ENCODE measurements at places on chromosomes 7 and 10.

DNA sequence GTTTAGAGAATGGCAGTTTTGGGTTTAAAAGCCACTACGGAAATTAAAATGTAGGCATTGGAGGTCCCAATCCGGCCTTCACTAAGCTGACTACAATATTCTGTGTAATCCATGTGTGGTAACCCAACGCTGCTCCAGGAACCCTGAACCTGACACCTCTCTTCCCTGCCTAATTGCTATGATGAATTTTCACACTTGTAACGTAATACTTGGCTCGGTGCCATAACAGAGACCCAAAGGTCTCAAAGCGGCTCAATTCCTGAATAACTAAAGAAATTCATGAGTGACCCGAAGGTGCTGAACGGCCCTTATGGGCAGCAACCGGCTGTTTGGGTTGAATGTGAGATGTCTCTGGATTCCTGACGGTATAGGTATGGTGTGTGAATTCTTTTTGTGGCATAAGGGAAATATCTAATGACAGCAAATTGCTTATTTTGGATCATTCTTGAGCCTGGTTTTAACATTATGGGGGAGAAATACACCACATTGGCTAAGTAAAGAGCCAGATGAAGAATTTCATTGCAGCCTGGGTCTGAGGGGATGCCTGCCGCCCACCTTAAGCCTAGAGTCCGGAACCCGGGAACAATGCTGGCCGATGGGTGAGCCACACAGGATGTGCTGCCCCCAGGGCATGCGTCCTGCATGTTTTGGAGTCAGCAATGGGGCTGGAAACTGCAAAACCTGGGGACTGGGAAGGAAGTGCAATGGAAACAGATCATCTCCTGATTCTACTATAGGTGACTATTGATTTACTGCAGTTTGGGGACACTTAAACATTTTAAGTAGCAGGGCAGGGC lies 69.7 kb upstream of the FZD8 start:
- DNase-seq: no peak

DNA sequence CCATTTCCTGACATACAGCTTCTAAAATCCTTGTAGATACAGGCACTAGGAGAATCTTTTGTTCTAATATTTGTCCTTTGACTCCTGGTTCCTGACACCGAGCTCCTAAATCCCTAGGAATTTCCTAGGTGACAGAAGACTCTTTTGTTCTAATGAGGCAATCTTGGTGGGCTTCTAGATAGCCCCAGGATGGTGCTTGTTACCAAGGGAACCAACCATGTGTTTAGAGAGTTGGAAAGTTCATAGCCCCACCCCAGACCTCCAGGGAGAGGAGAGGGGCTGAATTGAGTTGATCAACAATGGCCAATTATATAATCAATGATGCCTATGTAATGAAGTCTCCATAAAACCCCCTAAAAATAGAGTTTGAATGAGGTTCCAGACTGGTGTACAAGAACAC lies 145.1 kb downstream of the JMJD1C start:
- no peak for DNase-seq

GRCh38 chr10:42997849-42998165 lies 79.1 kb upstream of the RET start:
- DNase-seq: no peak

GRCh38 chr7:85424298-85424697 lies 237.4 kb upstream of the SEMA3D start:
- no peak for DNase-seq

DNA sequence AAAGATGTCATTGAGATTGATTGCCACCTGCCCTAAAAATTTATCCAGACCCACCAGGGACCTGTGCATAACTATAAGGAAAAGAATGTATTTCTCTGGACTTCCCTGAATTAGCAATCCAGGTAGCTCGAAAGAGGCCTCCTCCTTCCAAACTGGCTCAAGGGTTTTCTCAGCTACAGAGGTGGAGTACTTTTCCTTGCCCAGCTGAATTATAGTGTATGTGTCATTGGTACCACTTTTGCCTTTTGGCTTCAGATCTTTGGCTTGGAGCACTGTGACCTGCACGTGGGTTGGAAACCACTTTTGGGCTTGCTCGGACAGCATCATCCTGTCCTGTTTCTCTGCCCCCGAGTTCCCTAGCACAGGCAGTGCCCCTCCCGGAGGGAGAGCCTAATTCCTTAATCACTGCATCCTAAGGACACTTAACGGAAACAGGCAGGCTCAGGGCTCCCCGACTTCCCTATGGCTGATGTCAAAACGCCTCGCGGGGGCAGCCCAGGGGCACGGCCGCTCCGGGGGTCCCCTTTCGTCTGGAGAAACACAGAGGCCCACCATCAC lies 825 bp downstream of the RAB11FIP2 start:
- DNase-seq: no peak

- DNase-seq: no peak
Measured at GRCh38 chr10:30763918-30764317, 134.4 kb upstream of the LYZL2 start.

DNA sequence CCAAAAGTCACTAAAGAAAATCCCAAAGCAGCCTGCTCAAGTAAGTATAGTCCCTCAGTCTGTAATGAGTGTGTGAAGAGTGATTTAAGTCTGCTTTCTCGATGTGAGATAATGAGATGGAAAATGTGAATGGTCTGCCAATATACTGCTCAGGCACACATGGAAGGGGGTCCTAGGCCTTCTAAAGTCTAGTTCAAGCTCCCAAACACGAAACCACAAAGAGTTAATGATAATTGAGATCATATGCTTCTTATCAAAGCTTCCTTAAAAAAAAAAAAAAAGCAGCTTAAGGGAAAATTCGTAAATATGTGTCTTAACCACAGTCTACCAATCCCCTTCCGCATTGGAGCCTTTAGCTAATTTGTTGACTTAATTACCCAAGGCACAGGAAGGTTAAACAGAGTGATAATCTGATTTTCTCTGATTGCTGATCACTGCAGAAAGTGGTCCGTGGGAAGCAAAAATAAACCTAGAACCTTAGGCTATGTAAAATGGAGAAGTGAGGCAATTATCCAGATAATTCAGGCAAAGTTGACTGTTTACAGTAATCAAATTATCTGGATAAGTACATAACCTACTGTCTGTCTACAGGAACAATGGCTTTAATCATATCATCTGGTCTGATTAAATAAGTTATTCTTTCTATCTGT lies 172.9 kb downstream of the MBL2 start:
- no peak for DNase-seq

GRCh38 chr7:23542752-23543151 lies 11.0 kb upstream of the TRA2A start:
- DNase-seq: no peak

GRCh38 chr7:12222889-12223579 lies 11.9 kb downstream of the TMEM106B start:
- no peak for DNase-seq

- no peak for DNase-seq
Measured at GRCh38 chr7:131249003-131249402, 78.7 kb upstream of the MKLN1 start.

- no peak for DNase-seq
Measured at GRCh38 chr10:122421742-122422141, 32.7 kb upstream of the ARMS2 start.

- no peak for DNase-seq
Measured at GRCh38 chr10:71252220-71252619, 39.9 kb downstream of the UNC5B start.

GRCh38 chr10:16689227-16689626 lies 128.0 kb downstream of the RSU1 start:
- no peak for DNase-seq

- DNase-seq: no peak
Measured at GRCh38 chr10:46560381-46560780, 3.9 kb upstream of the GPRIN2 start.

- DNase-seq: no peak
Measured at GRCh38 chr7:82629583-82629982, 186.0 kb upstream of the CACNA2D1 start.

DNA sequence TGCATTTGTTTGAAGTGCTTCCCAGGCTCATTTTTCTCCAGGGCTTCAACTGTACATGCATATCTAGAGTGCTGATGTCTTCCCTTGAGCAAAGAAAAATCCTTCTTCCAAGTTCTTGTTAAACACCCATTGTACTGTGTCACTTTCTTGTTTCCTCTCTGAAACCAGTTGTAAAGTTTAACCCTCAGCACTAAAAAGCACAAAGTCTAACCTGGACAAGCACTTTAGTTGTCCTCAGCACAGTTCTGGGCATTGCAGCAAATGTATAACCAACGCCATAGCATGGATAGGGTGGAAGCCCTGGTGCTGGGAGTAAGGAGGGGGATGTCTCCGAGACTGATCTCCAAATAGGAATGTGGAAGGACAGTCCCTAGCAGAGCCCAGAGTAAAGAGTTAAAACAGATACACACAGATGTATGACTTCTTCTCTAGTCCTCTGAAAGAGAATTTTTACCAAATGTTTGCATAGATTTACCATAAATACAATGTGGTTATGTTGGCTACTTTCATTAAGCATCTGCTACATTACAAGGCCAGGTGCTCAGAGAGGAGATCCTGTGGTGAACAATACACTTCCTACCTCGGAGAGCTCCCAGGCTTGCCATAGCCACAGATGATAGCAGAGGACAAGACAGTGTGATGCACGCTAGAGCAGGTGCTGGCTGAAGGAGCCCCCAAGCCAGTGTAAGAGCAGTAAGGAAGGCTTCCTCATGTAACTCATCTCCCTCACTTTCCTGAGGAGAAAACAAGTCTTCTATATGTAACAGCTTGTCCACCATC lies 57.0 kb downstream of the DNAJC12 start:
- no peak for DNase-seq

GRCh38 chr7:146375170-146375569 lies 258.6 kb downstream of the CNTNAP2 start:
- DNase-seq: peak; percentile 2

DNA sequence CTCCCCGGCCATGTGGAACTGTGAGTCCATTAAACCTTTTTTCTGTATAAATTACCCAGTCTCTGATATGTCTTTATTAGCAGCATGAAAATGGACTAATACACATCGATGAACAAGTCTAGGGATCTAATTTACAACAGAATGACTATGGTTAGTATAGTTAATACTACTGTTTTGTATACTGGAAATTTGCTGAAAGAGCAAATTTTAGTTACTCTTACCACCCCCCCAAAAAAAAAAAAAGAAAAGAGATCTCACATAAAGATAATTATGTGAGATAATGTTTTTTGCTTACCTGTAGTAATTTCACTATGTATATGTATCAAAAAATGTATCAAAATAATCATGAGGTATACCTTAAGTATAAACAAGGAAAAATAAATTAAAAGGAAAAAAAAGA lies 199.5 kb upstream of the GRM3 start:
- DNase-seq: no peak

DNA sequence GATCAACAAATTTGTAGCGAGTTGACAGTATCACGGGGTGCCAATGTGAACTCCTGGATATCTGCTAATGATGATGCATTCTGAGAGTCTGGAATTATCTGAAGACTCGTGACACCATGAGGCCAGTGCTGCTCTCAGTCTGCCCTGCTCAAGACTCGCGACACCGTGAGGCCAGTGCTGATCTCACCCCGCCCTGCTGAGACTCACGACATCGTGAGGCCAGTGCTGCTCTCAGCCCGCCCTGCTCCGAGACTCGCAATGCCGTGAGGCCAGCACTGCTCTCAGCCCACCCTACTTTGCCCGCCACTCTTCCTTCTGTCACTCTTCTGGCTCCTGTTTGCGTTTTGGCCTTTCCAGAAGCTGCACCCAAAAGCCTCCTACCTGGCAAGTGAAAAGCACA lies 411.8 kb downstream of the PTPRN2 start:
- DNase-seq: no peak

- DNase-seq: no peak
Measured at GRCh38 chr10:118694848-118695247, 59.9 kb downstream of the CACUL1 start.

DNA sequence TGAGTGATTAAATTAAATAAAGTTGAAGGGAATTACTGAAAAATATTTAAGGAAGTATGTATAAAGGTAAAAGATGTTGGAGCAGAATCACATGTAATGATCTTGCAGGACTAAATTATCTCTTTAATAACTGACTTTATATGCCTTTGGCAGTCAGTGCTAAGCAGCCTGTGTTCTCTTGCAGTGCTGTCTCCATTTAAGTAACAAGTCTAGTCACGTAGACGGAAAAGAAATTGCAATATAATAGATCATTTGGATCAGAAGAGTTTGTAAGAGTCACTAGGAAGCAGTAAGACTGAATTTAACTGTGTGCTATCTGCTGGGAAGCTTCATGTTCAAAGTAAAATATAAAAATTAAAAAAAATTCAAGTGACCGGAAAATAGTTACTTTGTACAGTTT lies 21.4 kb downstream of the BZW2 start:
- no peak for DNase-seq

- no peak for DNase-seq
Measured at GRCh38 chr10:1569208-1569607, 168.1 kb downstream of the ADARB2 start.

GRCh38 chr10:91816981-91817380 lies 18.8 kb downstream of the TNKS2 start:
- no peak for DNase-seq

- DNase-seq: no peak
Measured at GRCh38 chr10:95787447-95787846, 31.5 kb downstream of the ENTPD1 start.

DNA sequence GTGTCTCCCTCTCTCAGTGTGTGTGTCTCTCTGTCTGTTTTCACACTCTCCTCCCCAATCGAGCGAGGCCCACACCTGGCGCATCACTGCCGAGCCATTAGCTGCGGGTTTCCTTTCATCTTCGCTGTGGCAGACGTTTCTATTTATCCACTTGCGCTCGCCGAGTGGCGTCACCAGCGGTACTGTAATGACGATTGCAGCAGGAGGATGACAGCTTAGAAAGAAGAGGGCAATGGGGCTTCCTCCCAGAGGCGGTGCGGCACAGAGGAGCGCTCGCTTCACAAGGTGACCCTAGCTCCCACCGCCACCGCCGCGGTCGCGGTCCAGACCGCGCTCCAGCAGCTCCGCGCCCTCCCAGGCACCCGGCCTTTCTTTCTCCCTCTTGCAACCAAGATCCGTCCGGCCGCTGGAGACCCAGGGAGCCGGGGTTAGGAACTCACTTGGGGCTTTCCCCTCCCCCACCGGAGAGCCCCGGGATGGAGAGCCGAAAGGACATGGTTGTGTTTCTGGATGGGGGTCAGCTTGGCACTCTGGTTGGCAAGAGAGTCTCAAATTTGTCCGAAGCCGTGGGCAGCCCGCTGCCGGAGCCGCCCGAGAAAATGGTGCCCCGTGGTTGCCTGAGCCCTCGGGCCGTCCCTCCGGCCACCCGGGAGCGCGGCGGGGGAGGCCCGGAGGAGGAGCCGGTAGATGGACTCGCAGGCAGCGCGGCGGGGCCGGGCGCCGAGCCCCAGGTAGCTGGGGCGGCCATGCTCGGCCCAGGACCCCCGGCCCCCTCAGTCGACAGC lies at the start of gene EVX1:
Gene EVX1 (plus strand): TSS at position 248 of the 785 bp plus-strand sequence. CDS start 229 bp downstream, at position 477.
- DNase-seq: peak; percentile 24

GRCh38 chr7:47672271-47672791 lies 90.4 kb upstream of the TNS3 start:
- no peak for DNase-seq

DNA sequence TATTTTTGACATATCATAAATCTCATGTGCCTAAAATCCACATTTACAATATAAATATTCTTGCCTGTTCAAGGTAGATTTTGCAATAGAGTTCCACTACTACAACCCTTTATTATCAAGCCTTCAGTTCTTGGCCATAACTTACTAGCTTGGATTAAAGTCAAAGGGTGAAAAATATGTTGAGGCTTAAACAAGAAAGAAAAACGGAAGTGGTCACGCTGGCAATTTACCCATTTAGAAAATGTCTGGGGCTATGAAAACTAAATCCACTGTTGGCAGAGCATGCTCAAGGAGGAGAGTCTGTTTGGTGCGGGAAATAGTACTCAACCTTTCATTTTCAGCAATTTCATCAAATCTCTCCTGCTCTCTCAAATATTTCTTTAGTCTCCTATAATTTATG lies 209.8 kb upstream of the RHOBTB1 start:
- DNase-seq: no peak

- DNase-seq: no peak
Measured at GRCh38 chr7:81926154-81926553, 156.3 kb upstream of the HGF start.

All from COR-L47 (cell line).